ENCODE measurements at places on chromosomes 13 and 19.

- no peak for DNase-seq
These were observed 597.4 kb upstream of the SLITRK1 start for GRCh38 chr13:84479656-84480055.

DNA sequence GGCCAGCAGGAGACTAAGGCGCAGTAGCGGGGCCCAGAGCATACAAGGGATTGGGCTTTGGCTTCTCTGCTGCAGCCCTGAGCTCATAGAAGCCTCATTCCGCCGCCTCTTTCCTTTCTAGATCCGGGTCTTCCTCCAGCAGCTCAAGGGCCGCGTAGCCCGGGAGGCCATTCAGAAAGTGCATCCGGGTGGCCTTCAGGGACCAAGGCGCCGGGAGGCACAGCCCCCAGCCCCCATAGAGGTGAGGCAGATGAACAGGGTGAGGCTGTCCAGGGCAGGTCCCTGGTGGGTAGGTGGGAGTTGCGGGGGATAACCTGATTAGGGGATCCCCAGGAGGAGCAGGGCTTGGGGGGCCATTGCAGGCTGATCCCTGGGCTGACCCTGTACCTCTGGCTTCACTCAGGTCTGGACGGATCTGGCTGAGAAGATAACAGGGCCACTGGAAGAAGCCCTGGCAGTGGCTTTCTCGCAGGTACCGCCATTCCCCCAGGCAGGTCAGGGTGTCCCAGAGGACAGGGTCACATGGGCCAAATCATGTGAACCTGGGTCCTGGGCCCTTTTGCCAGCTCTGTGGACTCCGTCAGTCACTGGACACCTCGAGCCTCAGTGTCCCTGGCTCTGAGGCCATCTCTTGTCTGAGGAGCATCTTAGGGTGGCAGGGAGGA lies 1.3 kb downstream of the SNAPC2 start:
- no peak for DNase-seq

DNA sequence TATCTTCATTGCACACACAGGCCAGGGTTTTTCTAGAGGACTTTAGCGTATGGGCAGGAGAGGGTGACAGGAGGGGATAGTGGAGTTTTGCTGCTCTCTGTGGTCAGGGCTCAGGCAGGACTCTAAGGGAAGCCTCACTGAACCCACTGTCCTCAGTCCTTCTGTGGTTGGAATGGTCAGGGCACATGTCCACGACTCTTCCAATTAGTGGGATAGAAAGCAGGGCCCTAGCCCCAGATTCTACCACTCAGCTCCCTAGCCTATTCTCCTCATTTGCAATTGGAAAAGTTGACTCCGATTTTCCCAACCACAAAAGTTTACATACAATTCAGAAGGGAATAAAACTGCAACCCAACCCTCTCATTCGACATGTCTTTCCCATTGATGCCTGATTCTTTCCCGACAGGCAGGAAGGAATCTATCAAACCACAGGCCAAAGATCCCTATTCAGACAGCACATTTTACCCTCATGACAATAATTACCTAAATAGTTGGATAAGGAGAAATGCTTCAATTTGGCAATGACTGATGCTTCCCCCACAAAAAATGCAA lies 38.2 kb downstream of the TGDS start:
- no peak for DNase-seq

DNA sequence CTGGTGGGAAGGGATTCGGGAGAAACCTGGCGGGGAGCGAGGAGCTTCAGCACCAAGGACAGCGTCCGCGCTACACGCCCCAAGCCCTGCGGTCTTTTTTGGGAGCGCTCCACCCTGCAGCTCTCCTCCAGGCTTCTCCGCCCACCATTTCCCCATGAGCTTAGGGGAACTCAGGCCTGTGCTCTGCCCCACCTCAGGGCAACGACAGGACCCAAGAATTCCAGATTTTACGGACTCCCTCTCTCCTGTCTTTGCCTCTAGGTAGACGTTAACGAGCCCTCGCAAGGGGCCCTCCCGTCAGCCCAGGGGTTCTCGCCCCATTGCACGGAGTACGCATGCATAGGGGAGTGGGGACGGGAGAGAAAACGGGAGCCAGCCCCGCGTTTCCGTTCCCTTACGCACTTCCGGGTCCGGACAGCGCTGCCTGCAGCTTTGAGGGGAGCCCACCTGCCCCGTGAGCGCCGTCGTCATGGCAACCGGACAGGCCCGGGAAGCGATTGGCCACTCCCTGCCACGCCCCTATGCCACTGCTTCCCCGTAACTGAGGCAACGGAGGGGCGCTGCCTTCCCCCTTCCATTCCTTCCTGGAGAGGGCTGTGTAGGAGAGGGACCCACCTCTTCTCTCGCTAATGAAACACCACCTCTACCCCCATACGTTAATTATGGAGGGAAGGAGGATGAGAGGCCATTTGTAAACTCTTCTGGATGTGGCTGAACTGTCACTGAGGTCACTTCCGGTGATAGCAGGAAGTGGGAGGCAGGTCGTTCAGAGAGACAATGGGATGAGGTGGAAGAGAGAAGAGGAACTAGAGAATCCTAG lies 20.8 kb downstream of the NOVA2 start:
- DNase-seq: no peak

DNA sequence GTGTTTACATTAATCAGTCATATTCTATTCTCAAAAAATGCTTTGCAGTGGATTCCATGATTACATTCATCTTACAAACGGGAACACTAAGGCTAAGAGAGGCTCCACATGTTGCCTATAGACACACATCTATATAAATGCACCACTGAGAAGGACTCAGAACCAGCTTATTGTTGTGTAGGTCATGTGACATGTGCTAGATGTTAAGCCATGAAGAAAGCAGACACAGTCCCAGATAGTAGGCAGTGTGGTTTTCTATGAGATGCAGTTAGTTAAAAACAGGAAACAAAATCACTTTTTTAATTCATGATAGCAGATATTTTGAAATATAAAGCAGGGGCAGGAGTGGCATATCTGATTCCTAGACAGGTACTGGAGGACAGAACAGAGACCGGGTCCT lies 10.7 kb downstream of the SIGLEC6 start:
- no peak for DNase-seq

DNA sequence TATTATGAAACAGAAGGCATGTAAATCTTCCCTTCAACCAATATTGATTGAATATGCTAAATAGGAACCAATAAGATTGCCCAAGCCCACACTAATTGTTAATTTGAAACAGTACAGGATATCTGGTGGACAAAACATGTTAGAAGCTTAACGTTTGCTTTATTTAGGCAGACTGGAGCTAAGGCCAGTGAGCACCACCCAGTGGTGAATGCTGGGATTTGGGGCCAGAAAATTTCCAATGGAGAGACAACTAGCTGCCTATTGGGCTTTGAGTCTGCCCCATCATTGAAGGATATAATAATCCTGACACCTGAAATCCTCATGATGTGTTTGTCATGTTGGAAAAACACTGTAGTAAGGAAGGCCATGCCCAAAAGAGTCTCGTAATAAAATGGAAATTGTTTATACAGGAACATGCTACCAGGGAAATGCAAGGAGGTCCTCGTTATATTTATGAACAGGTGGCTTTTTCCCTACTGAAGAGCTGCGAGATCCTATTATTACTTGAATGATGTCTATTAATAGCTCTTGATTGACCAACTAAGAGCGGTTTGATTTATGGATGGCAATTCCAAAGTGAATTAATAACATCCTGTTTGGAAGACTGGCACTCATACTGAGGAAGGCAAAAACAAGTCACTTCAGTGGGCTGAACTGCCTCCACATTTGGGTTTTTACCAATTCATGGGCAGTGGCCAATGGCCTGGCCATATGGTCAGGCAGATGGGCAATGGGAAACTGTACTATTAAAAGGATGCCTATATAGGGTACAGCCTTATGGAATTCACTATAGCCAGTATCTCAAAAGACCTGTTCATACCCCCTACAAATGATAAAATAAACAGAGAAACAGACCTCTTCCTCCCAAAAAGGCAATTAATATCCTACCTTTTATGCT lies 8.7 kb downstream of the SIGLECL1 start:
- no peak for DNase-seq

DNA sequence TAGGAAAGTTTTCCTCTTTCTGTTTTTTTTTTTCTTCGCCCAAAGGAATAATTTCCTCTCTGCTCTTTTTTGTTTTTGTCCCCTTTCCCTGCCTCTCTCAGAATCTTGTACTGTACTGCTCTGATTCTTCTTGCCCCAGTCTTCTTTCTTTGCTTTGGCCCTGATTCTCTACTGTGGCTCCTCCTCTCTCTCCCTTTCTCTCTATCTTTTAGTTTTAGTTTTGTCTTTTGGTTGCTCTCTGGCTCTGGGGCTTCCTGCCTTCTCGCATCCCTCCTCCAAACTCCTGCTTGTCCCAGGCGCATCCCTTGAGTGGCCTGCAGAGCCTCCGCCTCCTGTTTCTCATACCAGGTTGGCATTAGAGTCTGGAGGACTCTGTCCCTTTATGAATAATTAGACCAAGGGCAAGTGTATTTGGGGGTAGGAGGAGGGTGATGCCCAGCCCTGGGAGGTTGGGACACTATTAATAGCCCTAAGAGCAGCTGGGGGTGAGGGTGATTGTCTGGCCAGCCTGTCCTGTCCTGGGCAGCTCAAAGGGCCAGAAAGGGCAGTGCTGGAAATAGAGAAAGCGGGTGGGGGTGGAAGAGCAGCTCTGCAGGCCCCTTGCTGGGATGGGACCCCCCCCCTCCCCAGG lies 39.1 kb downstream of the LYL1 start:
- no peak for DNase-seq

Measured in NCI-H2081 treated with DMSO at 0.1 percent for 48 hours (cell line).